Breast epithelium (tissue), 4 donors: ENCODE measurements at places on chromosomes 3 and 15. TPM values are rescaled to one million over a fixed set of nuclear protein-coding genes. Genes with fewer than 3 reads are reported as not detected.
A peak's percentile ranks its signal among the peaks of the same experiment; 100 is the strongest.

DNA sequence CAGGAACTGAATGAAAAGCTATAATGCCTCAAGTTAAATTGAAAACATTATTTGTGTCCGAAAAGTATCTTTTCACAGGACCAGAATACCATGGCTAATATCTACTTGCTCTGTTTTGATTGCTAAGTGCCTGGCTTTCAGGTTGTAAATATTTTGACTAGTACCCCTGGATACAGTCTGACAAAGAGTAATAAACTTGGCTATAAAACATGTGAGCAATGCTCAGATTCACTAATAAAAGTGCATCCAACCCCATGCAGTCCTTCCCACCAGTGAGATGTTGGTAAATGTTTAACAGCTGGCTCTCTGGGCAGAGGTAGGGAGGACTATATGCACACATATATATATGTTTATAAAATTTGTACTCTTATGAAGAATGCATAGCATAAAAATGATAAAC, 281.8 kb upstream of the TGFBR2 start:
- DNase-seq = no peak

- DNase-seq = no peak
Observed at GRCh38 chr3:110608566-110608965, 463.1 kb upstream of the NECTIN3 start.

- no peak for DNase-seq
Observed at GRCh38 chr3:187773233-187774184, 28.2 kb upstream of the BCL6 start.

- DNase-seq = peak; percentile 7
Observed at GRCh38 chr3:194994551-194994981, 276.4 kb downstream of the XXYLT1 start.

- DNase-seq = no peak
Observed at GRCh38 chr3:8962226-8962861, 928 bp downstream of the RAD18 start.

GRCh38 chr3:71175691-71176365, 407.7 kb downstream of the FOXP1 start:
- no peak for DNase-seq

GRCh38 chr3:52532517-52532837, 1.2 kb downstream of the NT5DC2 start:
- DNase-seq = no peak

DNA sequence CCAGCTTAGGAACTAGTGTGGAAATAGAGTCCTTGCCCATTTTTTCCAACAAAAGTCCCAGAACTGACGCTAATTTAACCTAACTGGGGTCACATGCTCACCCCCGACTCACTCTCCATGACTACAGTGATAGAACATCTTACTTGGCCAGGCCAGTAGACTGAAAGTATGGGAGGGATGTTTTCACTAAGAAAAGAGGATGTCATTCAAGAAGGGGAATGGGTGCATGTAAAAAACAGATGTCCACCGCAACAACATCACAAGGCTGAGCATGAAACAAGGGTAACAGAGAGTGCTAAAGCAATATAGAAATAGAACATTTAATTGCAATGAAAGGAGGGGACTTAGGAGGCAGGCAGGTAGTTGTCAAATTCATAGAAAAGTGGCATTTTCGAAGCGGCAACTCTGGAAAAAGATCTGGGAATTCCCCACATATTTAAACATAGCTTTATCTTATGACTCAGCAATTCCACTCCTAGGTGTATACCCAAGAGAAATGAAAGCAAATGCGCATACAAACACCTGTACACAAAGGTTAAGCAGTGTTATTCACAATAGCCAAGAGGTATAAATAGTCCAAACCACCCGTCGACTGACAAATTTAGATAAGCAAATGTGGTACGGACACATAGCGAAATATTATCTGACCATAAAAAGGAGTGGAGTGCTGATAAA, 41.1 kb upstream of the UBE2E2 start:
- DNase-seq = no peak

DNA sequence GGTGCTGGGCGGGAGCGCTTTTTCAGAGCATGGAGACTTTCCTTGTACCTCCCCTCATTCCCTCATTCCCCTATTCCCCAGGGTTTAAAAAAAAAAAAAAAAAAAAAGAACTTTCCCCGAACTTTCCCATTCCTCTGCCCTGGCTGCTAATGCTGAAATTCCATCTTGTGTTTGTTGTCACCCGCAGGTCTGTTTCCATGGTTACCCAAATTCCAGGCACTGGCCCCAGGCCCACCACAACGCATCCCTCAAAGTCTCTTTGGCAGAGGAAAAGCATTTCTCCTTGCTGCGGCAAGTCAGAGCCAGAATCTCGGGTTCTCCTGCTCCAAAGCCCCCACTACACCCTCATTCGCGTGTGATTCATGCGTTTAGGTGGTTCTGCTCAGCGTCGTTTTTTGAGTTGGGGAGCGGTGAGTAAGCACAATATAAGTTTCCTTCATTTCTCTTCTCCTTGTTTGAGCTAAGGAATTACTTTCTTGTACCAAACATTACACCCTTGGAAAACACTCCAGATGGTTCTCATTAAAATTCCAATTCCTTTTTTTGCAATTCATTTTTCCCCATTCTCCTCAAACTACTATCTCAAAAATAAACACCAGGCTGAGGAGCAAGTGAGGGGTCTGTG, 21.6 kb downstream of the ANAPC13 start:
- peak; percentile 62 for DNase-seq

The GOLGA6D gene
- 0.16 TPM for total RNA-seq

The PP2D1 gene
- total RNA-seq = not detected

The CNTN3 gene
- total RNA-seq = 12.2 TPM

The CAPN3 gene
- total RNA-seq = 27.1 TPM

The ROBO2 gene
- 1.3 TPM for total RNA-seq

The RYR3 gene
- 4.2 TPM for total RNA-seq
